ENCODE measurements at places on chromosomes 5 and 9. TPM values are rescaled to one million over a fixed set of nuclear protein-coding genes. Genes with fewer than 3 reads are reported as not detected.

The MPDZ gene
- 39.6 TPM for total RNA-seq

DNA sequence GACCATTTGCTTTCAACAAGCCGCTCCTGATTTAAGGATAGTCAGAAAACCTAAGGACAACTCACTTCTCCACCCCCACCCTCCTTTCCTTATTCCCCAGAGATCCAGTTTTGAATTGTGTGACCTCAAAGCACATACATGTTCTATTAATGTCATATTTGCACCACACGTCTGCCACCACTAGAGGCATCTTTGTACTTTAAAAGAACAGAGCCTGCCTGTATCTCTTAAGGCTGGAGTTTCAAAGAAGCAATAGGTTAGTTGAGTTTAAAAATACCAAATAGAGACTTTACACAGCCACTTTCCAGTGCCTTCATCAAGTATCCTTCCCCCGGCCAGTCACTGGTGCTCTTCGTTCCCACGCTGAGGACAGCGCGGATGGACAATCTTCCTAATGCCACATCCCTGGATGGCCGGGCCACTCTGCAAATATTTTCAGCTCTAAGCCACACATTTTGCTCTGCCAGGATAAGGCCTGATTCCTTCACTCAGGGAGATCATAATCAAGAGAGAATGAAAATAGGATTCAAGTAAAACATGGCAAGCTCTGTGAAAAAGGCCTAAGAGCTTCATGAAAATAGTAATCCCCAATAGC is 146.3 kb downstream of the SNCAIP start:
- DNase-seq: peak; percentile 5

- DNase-seq: no peak
Observed at GRCh38 chr9:1929134-1929533, 86.0 kb upstream of the SMARCA2 start.

- DNase-seq: no peak
Observed at GRCh38 chr5:147452165-147452811, 57.6 kb downstream of the DPYSL3 start.

DNA sequence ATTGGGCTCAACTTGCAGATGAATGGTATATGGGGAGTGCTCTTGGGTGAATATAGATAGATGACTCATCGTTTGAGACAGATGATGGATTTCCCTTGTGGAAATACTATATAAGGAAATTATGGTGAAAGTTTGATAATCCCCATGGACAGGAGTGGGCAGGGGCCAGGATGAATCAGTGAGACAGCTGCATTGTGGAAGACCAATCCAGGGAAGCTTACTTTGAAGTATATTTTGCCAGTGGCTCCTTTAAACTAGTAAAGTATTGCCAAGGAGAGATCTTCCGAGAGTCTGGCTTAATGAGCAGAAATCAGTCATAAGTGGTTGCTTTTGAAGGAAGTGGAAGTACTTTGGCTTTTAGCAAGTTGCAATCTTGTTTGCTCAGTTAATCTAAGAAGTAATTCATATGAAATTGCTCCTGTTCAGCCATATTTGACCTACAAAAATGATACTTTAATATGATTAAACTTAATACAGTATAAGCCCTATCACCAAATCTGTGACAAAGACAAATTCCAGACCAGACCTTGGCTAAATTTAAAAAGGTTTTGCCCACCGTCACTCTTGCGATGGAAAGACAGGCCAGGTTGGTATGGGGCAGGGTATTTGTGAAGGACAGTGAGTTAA is 9.3 kb upstream of the TNC start:
- DNase-seq: peak; percentile 88

The CDC26 gene
- total RNA-seq: 76.2 TPM

The DMRT3 gene
- not detected for total RNA-seq

GRCh38 chr9:75130621-75131230 is 42.4 kb downstream of the OSTF1 start:
- DNase-seq: no peak

DNA sequence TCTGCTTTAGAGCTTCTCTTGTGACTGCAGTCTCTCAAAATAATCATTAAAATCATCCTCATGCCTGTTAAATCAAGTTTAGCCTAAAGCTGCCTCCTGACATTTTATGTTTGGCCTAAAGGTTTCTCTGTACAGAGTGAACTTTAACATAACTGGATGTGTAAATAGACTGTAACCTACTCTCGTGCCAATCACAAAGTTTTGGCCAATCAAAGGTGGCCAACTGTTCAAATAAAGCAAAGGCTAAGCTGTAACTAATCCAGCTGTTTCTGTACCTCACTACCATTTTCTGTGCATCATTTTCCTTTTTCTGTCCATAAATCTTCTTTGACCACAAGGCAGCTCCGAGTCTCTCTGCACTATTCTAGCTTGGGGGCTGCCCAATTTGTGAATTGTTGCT is 86.2 kb downstream of the GCNT1 start:
- peak; percentile 32 for DNase-seq

The MEGF9 gene
- 12.8 TPM for total RNA-seq

All from SJCRH30 (cell line).